ENCODE measurements at places on chromosomes 11 and 22.

GRCh38 chr11:19199771-19200170, 2.0 kb downstream of the CSRP3 start:
- DNase-seq = no peak

DNA sequence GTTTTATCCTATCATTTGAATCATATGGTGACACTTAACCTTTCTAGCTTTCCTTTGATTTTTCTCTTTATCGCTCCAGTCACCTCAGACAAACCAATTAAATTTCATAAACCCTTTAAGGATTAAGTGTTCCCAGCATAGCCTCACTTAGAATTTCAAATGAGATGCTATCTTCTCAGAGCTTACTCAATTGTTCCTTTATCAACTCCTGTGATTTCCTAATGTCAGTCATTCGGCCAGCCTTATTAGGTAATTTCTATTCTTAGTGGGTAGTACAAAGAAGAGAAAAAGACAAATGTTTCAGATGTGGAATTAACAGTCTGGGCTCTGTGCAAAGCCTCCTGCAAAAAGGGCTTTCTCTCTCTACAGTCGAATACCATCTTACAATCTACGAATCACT, 77.1 kb upstream of the CCDC90B start:
- no peak for DNase-seq

GRCh38 chr11:109000531-109000930, 335.7 kb downstream of the DDX10 start:
- no peak for DNase-seq

DNA sequence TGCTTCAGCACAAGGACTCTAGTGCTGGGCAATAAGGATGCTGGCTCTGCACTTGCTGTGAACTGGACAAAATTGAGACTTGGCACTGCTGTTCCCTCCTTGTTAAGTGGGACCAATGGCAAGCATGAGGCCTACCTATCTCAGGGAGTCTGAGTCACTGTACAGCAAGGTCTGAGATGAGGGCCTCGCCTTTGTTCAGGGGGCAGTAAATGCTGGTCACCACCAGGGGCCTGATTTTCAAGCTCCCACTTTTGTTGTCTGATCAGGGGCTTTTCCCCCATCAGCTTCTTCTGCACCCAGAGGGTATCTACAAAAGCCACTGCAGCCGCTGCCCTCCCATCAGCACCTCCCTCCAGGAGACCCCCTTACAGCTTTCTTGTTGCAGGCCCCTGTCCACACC, 22.8 kb downstream of the DHCR7 start:
- no peak for DNase-seq

DNA sequence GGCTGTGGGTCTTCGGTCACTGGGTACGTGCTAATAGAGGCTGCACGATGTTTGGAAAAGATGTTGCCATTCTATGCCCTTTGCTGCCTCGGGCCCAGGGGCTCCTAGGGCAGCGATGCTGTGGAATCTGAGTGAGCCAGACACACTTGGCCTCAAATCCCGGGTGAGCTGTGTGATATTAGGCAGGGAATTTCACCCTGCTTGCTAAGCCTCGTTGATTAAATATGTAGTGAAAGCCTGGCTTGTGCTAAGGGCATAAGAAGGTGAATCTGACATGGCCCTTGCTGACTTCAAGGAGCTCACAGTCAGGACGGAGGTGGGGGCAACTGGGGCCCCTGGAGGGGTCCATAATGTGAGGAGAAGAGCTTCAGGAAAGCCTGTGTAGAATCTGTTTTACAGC, 5.4 kb upstream of the HMOX1 start:
- DNase-seq = no peak

- DNase-seq = no peak
Measured at GRCh38 chr11:104465321-104465720, 301.4 kb upstream of the PDGFD start.

GRCh38 chr11:76086743-76087635, 119.3 kb downstream of the WNT11 start:
- DNase-seq = no peak
